ENCODE measurements at places on chromosomes 12 and 14.

DNA sequence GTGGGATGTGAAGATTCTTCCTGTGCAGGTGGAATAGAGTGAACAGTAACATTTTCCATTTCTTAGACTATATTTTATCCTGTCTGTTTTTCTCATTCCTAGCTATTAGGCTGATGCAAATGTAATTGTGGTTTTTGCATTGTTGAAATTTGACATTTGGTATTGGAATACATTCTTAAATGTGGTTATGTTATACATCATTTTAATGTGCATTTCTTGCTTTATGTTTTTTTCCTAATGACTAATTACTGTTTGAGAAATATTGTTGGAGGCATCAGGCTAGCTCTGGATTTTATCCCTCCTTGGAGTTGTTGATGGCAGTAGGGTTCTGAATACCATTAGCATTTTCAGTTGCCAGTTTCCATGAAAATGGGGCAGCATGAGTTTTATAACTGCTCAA, 75.9 kb upstream of the GNG2 start:
- DNase-seq: no peak

- DNase-seq: no peak
These were observed 355.3 kb downstream of the GLT1D1 start for GRCh38 chr12:129208566-129208965.

- no peak for DNase-seq
These were observed 58.7 kb downstream of the CCDC59 start for GRCh38 chr12:82299319-82300025.

DNA sequence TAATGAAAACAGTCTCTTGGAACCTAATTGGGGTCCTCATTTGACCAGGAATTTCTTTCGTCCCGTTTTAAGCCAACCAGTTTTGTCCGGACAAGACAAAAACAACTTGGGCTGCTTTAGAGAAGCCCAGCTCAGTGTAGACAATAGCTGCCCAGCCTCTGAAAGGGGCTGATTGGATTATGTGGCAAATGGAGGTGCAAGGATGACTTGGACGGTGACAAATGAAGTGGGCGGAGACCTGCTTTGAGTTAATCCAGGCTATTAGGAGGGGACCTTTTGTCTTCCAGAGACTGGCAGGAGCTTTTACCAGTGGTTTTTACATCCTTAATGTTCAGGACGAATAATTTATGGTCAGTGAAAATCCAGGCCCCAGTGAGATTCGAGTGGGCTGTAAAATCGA, 4.8 kb downstream of the MEG3 start:
- no peak for DNase-seq

GRCh38 chr14:50020799-50021198, 95.6 kb downstream of the VCPKMT start:
- DNase-seq: no peak
